Keratinocyte (primary cell): ENCODE measurements at places on chromosomes 6 and 20. TPM values are rescaled to one million over a fixed set of nuclear protein-coding genes. Genes with fewer than 3 reads are reported as not detected.

OXT gene
- polyA plus RNA-seq = not detected in 3 replicates

MRAP2 gene
- polyA plus RNA-seq = 2.4 to 4.1 TPM (median 3.0 TPM) in 3 replicates

SYNDIG1 gene
- 0.37 to 1.7 TPM (median 0.38 TPM) in 3 replicates for polyA plus RNA-seq

PTPRT gene
- polyA plus RNA-seq = under 0.01 TPM in 1 of 3 replicates, not detected in the others

GRCh38 chr6:166955121-166955864 is 1.1 kb downstream of the RNASET2 start:
- DNase-seq = no peak

- DNase-seq = no peak
Measured at GRCh38 chr20:64164123-64164836, at the start of gene MYT1. TSS of gene MYT1 (plus strand) at chr20:64164452. CDS start at chr20:64198862, 34,410 bp downstream.

DNA sequence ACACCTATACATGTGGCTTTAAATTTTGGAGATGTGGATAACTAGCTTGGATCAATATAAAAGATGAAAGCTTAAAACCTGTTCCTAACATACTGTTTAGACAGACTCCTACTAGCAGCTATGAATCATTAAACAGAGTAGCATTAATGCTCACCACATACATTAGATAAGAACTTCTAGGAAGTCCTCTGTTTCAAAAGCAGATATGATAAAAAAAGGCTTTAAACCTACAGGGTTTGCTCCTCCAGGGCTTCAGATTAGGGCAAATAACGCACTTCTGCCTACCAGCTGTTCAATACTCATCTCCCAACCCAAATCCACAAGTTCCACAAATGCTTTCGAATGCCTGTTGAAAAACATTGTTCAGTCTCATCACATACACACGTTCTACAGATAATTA is 1.5 kb downstream of the REPS1 start:
- no peak for DNase-seq

DNA sequence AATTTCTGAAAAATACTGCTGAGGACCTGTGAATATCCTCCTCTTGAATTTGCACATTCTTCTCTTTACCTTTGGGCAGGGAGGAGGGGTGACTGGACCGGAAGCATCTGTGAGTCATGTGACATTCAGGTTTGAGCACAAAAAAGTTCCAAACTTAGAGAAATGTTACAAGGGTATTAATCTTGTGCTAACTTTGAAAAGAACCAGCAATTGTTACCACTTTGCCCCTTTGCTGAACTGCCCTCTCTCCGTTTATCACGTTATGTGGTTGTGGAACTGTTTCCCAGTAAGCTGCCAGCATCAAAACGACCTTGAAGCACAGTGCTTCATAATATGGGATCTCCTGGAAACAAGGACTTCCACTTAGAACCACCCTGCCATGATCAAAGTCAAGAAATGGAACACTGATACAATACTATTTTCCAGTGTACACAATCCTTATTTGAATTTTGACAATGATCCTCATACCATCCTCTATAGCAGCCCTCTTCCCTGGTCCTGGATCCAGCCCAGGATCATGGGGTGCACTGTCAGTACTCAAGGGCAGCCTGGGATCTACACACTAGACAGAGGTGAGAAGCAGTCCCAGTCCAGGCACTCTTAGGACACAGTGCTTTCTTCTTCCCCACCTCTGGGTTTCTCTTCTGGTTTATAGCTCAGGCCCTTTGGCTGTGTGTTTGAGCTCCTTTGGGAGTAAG is 2.3 kb upstream of the TUBB1 start:
- DNase-seq = no peak

- DNase-seq = no peak
Measured at GRCh38 chr6:84768442-84769174, 4.2 kb upstream of the TBX18 start.

DNA sequence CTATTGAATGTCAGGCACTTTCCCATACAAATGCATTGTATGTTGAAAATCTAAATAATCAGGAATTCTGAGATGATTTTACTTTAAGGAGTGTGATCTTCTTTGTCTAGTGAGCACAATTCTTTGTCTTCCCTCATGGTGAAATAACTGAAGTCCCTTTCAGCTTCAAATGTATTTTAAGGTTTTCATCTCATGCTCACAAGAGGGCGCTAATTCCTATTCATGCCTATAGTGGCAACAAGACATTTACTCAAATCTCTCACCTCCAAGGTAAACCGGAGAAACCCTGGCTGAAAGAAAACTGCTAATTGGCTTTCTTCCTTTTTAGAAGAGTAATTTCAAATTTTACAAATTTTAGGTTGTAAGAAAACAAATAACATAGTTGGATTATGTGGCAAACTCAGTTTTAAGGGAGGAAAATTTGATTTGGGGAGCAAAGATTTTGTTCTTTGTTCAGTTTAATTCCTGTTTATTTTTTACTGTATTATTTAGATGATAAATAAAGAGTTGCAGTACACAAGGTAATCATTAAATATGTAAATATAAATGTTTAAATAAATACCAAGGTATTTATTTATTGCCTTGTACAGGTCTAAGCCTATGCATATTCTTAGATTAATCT is 69.1 kb downstream of the SLC35F1 start:
- no peak for DNase-seq
